ENCODE measurements at places on chromosomes 12 and 14.

GRCh38 chr14:75961662-75962061 lies 20.1 kb downstream of the TGFB3 start:
- DNase-seq = no peak

GRCh38 chr14:60651086-60651795 lies 2.0 kb upstream of the SIX1 start:
- no peak for DNase-seq

GRCh38 chr12:26077915-26078702 lies 46.7 kb downstream of the BHLHE41 start:
- DNase-seq = no peak

GRCh38 chr12:50533971-50534370 lies 29.2 kb downstream of the DIP2B start:
- DNase-seq = no peak

Measured in CD4-positive, CD25-positive, alpha-beta regulatory T cell (primary cell).